ENCODE measurements at places on chromosomes 1 and 21.

DNA sequence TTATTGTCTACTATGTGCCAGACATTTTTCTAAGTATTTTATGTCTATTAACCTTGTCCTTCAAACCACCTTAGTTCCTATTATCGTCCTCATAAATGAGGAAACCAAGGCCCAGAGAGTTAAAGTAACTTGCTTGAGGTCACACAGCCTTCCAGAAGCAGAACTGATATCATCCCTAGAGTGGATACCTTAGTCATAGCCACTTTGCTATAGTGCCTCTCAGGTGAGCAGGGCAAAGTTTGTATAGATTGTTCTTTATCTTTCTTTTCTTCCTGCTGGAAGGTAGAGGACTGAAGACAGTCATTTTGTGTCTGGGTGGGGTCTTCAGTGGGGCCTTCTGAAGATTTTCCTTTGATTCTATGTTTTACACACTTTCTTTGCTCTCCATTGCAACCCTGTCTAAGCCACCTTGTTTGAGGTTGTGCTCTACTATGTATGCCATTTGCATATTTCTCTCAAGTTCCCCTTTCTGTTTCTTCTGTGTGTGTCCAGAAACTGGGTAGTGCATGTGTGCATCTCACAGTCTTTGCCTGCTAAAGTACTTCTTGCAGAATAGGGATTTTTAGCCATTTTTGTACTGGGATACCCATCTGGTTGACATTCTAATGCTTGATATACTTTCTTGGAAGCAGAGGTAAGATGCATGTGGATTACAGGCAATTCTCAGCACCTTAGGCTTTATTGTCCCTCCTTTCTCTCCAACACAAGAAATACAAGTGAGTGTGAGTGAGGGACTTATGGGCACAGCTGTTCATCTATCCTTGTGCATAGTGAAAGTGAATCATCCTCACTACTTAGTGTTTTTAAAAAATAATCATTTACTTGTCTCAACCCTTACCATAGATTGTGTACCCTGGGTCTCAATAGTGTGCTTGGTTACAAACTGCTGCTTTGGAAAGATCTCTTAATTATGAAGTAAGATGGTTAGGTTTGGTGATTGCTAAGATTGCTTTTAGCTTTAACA lies 207.6 kb upstream of the HMCN1 start:
- DNase-seq, result no peak

DNA sequence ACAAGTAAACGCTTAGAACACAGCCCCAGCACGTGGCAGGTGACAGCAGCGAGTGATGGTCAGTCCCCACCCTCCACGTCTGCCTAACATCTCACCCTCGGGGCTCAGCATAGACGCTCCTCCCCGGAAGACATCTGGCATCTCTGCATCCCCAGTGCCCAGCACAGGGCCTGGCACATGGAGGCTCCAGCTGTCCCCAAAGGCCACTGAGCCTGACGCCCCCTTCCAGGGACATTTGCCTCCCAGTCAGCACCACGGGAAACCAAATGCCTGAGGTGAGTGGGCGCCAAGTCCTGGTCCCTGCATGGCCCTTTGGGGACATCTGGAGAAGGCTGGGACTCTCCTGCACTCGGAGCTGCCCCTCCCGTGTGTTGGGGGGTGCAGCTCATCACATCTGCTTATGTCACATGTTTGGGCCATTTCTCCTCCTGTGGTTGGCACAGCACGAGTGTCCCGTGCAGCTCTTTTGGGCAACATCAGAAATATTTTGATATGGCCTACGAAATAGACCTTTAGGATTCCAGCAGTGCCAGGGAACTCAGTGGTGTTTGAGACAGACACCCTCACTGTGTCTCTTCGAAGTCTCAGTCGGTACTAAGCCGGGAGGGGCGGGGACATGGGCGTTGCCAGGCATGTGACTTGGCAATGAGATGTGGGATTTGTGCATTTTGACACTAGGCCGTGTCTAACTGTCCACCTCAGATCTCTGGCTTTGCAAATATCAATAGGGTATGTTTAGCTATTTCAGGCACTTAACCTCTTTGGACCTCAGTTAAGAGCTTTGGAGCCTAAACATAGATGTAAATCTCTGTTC lies 315.0 kb downstream of the PTPRU start:
- no peak for DNase-seq

DNA sequence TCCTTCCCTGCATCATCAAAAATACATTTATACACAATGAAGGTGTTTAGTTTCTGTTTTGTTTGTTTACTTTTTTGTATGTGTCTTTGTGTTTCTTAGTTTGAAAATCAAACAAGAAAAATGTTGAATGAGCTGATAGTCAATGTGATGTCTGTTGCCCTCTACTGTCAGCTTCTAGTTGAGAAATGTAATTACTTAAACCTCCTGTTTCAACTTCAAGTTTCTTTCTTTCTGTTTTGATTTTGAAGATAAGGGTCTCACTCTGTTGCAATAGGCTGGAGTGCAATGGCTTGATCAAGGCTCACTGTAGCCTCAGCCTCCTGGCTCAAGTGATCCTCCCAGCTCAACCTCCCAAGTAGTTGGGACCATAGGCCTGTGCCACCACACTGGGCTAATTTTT lies 37.5 kb downstream of the SPTA1 start:
- no peak for DNase-seq

GRCh38 chr21:26965907-26966581 lies 844 bp downstream of the ADAMTS5 start:
- DNase-seq, result no peak

DNA sequence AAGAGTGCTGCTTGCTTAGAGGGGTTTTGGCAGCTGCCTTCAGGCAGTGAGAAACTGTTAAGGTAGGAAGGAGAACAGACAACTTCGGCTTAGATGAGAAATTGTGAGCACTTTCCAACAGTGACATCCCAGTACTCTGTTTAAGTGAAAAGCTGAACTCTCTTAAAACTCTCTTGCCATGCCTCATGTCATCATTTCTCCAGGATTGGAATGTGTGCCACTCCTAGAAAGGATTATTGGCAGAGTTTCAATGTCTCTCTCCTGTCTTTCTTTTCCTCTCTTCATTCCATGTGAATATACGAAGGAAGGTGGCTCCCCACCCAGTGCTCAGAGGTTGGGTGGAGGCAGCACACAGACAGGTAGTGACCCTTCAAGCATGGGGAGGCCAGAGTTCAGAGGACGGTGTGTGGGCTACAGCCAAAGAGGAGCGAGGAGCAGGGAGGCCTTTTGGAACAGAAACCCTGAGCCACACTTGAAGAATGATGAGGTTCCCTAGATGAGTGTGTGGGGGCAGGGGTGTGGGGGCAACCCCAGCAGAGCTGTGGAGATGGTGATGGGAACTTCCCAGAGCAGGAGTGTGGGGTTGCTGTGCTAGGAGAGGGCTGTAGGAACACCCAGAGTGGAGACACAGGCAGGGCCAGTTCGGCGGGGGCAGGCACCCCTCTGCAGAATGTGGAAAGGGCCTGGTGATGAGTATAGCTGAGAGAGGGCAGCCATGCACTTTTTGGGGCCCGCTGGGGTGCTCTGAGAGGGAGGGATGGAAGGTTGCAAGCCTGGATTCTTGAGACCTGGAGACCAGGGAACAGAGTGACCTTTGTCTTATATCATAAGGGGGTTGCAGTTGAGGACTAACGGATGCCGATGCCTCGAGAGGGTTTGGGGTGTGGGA lies 58.8 kb downstream of the GALNT2 start:
- DNase-seq, result peak; percentile 29

- peak; percentile 69 for DNase-seq
Measured at GRCh38 chr21:33069994-33070743, at the start of gene OLIG1. Gene OLIG1, plus strand, starts transcription at chr21:33070141. Its CDS starts 106 bp downstream, at chr21:33070247.

DNA sequence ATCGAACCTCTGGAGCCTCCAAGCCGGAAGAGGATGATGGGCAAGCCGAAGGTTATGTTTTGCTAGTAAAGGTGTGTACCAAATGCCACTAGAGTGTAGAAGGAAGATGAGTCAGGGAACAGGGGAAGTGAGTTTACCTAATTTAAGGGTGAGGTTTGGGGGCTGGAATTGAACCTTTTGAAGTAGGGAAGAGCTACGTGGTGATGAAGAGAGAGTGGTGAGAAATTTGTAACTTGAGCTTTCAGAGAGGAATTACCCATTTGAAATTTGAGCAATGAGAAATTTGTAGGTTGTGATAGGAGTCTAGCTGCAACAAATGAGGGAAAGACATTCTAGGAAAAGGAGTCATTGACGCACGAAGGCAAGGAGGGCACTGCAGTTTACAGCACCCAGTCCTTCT lies 70.0 kb upstream of the TENT5C start:
- DNase-seq, result no peak

GRCh38 chr1:221440658-221441057 lies 301.2 kb downstream of the DUSP10 start:
- DNase-seq, result no peak

GRCh38 chr1:22941257-22941656 lies 31.4 kb downstream of the LACTBL1 start:
- no peak for DNase-seq

DNA sequence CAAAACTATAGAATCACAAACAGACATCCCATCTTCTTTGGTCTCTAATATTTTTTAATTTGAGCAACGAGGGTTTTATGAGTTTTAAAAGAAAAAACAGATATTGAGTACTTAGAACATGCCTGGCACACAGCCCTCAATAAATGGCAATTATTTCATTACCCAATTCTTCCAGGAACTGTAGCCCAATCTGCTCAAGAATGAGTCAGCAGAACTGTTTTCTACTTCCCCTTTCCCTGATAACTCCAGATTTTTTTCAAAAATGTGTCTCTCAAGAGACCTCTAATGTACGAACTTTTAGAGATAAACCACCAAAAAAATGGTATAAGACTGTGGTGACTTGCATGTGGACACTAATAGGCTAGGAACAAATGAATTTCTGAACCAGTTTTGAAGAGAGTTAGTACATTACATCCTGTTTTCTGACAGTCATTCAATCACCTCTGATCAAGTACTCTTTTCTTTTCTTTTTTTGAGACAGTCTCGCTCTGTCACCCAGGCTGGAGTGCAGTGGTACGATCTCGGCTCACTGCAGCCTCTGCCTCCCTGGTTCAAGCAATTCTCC lies 11.5 kb downstream of the ABL2 start:
- DNase-seq, result no peak

- peak; percentile 11 for DNase-seq
Measured at GRCh38 chr1:228871314-228872061, 136.2 kb downstream of the RHOU start.

- no peak for DNase-seq
Measured at GRCh38 chr1:178465011-178465410, 31.8 kb downstream of the CLEC20A start.

- no peak for DNase-seq
Measured at GRCh38 chr1:202571719-202572339, 138.4 kb downstream of the SYT2 start.

DNA sequence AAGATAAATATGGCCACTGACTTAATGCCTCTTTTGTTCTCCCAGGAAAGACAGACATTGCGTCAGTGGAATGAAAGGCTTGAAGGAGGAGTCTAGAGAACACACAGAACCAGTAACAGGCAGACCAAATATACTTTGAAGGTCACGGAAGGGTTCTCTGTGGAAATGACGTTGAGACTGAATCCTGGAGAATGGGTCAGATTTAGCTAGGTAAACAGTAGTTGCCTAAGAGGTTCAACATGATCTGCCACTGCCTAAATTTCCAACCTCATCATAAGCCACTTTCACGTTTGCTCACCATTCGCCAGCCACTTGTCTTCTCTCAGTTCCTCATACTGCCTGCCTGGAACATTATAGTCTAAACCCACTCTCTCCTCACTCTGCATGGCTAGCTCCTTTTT lies 20.5 kb downstream of the PLA2G4A start:
- no peak for DNase-seq

GRCh38 chr1:59204001-59204400 lies 92.9 kb upstream of the FGGY start:
- no peak for DNase-seq

DNA sequence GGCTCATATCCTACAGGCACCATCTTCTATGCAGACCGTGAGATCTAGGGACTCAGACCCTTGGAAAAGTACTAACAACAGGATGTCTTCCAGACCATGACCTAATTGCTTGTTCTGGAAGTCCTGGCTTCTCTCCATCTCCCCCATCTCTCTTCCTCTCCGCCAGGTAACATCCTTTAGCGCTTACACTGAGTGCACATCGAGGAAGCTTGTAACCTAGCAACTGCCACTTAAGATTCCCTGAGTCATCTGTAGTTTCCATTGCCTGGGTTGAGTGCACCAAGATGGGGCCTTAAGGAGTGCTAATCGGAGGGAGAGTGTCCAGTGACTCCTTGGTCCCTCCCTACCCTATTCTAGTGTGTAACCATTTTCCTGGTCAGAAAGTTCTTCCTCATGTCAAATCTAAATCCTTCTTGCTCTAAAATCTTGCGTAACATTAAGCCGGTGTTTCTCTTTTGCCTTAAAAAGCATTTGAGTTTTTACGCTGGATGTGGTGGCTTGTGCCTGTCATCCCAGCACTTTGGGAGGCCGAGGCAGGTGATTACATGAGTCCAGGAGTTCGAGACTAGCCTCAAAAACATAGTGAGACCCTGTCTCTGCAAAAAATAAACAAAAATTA lies 9.7 kb downstream of the KLHDC8A start:
- DNase-seq, result no peak

GRCh38 chr21:43733529-43734071 lies 14.7 kb downstream of the PDXK start:
- DNase-seq, result no peak

- DNase-seq, result no peak
Measured at GRCh38 chr1:11790101-11790879, 15.5 kb downstream of the MTHFR start.

- no peak for DNase-seq
Measured at GRCh38 chr21:35398346-35398982, 349.4 kb upstream of the RUNX1 start.

- DNase-seq, result no peak
Measured at GRCh38 chr1:76336931-76337371, 262.4 kb downstream of the ST6GALNAC3 start.

- DNase-seq, result peak; percentile 37
Measured at GRCh38 chr1:92953491-92953890, 7.8 kb downstream of the DIPK1A start.

- no peak for DNase-seq
Measured at GRCh38 chr1:227903061-227903521, 44.6 kb downstream of the WNT9A start.

GRCh38 chr1:38151399-38151798 lies 104.8 kb upstream of the POU3F1 start:
- no peak for DNase-seq

- no peak for DNase-seq
Measured at GRCh38 chr1:14699620-14700019, 101.1 kb downstream of the KAZN start.
